ACHN (cell line): ENCODE measurements at places on chromosomes 3 and 15.

DNA sequence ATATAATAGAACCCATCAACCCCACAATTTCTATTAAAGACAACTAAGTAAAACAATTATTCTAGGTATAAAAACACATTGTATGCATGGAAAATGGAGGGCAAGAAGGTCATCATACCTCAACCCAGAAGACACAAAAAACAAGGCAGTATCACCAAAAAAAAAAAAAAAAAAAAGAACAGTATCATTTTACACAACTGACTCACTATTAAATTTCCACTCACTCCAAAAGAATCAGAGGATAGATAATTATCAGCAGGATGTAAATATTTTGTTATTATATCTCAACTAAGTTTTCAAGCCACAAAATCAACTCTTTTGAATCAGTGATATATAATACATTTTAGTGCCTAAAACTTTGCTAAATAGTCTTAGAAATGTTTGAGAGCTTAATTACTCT, 55.0 kb downstream of the CLASP2 start:
- DNase-seq: no peak

DNA sequence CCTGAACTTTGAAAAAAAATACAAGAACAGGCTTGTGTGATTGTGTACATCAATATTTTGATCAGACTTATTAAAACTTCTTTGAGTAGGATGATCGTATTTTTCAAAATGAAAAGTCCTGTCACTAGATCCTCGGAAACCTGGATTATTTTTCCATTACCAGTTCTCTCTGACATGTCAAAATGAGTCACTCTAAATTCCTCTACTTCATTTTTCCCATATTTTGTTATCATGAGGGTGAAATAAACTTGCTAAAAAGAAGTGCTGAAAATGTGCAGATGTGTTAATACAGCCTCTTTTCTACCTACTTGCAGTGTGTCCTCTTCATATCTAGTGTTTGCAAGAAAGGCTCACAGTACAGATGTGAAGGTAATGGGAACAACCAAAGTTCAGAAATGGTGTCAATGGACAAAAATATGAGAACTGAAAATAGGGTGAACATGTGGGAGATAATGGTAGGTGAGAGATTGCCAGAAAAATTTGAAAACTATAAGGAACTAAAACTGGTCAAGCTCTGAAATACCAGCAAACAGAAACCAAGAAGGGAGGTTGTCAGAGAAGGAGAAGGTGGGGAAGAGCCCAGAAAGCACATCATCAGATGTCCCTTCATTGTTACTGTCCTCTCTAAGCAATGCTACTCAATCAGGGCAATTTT, 108.2 kb downstream of the EOMES start:
- DNase-seq: no peak

- no peak for DNase-seq
These were observed 22.6 kb upstream of the RASGRP1 start for GRCh38 chr15:38587214-38587613.

GRCh38 chr15:100247228-100248225, 94.2 kb downstream of the ADAMTS17 start:
- no peak for DNase-seq

DNA sequence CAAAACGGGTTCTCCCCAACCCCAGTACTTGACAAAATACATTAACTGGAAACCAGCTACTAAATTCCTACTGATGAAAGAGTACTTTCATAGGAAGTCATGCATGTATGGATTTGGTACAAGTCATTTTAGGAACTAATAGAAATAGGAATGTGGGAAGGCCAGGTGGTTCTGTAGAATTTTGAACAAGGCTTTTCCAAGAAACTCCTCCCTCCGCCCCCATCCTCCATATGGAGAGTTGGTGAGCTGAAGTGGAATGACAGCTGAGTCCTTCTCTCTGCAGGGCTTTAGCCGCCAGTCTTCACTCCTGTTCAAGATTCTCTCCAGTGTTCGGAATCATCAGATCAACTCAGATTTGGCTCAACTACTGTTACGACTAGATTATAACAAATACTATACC, 33.2 kb downstream of the TUBGCP4 start:
- DNase-seq: no peak

GRCh38 chr3:142213298-142213697, 12.1 kb downstream of the GK5 start:
- no peak for DNase-seq

DNA sequence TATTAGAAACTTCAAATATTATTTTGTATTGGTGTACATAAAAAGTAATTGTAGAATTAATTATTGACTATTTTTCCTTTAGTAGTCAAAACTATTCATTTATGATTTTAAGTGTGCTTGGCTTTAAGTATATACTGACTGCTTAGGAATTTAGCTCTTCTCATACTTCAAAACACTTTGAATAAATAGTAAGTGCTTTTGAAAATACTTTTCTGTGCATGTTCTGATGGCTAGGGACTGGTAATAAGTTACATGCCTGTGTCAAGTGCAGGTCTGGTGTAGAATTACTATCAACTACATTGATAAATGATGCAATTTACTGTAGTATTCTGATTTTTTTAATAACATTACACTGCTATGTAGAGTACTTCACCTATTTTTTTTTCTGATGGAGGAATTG, 397.6 kb upstream of the SGO1 start:
- no peak for DNase-seq

GRCh38 chr15:27831384-27832236, 267.5 kb downstream of the OCA2 start:
- DNase-seq: no peak

- no peak for DNase-seq
These were observed 104.6 kb downstream of the ZIC1 start for GRCh38 chr3:147513785-147514184.

- no peak for DNase-seq
These were observed 1.8 kb upstream of the CEP97 start for GRCh38 chr3:101722394-101723173.

DNA sequence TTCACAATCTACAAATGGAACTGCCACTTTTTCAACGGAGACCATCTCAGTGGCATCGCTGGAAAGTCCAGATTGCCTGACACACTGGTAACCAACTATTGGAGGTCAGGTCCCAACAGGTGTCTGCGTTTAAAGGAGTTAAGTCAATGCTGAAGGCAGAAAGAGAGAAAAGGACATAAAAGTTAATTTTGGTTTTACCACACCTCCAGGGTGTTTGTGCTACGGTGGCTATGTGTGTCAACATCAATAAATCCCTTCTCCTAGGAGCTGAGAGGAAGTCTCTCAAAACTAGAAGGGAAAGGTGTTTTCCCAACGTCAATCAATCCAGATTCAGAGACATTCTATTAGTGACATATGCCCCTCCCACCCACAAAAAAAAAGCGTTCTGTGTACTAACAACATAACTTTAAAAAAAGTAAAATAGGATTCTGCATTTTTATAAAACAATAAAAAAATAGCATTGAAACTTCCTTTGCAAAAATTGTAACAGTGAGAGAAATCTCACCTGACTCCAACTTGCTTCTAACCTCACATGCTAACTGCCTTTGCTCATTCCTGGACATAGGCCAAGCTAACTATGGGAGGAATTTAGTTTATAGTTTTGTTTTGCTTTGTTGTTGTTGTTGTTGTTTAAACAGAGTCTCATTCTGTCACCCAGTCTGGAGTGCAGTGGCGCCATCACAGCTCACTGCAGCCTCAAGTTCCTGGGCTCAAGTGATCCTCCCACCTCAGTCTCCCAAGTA, 58.7 kb downstream of the GATM start:
- no peak for DNase-seq

GRCh38 chr3:72903004-72903403, 15.2 kb downstream of the GXYLT2 start:
- no peak for DNase-seq

- DNase-seq: no peak
These were observed 79.4 kb downstream of the CORO2B start for GRCh38 chr15:68658151-68658550.

DNA sequence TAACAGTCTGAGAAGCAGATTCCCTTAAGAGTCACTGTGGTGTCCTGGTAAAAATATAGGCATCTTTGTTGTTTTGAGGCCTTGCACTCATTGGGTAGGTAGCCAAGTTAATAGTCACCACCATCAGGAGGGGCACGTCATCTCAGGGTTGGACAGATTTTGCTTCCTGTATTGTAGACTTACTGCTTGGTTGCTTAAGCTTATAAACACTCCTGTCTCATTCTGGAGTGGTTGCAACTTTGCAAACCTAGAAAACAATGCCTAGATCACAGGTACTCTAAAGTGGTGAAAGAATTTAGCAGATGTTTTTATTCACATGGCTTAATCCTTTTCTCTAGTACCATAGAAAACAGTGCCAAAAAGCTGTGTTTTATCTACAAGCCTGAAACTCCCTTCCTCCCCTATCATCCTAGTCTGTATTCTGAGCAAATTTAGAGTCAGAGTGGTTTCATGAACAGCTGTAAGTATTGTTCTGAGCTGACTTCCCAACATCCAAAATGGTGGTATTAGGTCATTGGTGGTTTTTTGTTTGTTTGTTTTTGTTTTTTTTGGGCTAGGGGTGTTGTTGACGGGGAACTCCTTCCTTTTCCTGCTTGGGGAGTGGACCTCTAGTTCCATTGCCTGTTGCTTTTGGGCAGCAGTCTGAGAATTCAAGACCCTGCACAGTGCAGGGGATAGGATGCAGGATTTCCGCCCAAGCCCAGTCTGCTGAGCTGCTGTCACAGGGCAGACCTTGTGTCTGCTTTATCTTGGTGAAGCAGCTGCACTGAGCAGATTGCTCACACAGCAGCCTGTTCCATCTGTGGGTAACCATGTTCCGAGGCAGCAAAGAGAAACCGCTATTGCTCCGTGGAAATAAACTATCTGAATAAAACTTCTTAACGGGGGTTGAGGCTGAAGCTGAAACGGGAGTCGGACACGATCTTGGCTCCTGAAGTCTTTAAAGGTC, 202.0 kb downstream of the AKAP13 start:
- DNase-seq: peak; percentile 45

GRCh38 chr3:170117134-170117533, 64.4 kb downstream of the PHC3 start:
- peak; percentile 19 for DNase-seq

DNA sequence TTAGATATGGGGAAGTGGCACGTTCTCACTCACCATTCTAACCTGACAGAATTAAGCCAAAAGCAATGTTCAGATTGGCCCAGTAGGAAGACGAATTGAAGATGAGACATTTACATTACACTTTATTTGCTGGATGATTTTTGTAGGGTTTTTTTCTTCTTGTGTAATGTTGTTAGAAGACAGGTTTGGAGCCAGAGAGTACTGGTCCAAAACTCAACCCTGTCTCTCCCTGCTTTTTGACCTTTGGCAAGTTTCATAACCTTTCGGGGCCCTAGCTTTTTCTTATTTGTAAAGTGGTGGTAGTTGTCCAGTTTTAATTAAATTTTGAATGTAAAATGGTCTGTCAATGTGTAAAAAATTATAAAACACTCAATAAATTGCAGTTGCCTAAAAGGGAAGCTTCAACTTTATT, 29.5 kb downstream of the PDE8A start:
- DNase-seq: no peak

DNA sequence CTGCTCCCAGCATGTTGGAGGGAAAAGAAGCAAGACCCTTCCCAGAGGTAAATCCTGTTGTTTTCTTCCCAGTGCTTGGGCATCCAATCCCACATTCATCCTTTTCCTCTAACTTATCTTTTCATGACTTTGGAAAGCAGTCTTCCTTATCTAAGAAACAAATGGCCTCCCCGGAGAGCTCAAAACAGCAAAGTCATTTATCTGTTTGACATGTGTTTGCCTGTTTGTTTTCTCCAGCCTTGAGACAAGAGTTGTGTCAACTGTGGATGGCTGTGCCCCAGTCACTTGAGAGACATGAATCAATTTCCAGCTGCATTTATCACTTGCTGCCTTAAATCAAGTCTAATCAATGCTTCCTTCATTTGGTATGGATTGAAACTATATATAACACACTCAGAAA, 103.9 kb downstream of the SHQ1 start:
- no peak for DNase-seq

DNA sequence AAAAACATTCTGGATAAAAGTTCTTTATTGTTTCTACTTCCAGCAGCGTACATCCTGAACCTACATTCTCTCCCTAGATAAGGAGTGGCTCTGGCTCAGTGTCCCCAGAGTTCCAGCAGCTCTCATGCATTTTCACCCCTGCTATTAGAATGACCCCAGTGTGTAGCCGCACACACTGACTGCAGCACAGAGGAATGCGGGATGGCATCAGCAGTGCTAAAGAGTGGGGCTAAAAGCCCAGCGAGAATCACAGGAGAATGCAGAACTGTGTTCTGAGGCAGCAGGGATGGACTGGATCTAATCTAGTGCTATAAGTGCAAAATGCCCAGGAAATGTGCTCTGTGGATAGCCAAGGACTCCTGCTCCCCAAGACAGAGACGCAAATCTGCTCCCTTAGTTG, 66.4 kb upstream of the TJP1 start:
- DNase-seq: peak; percentile 72

GRCh38 chr3:23377928-23378672, 175.0 kb downstream of the UBE2E2 start:
- no peak for DNase-seq

DNA sequence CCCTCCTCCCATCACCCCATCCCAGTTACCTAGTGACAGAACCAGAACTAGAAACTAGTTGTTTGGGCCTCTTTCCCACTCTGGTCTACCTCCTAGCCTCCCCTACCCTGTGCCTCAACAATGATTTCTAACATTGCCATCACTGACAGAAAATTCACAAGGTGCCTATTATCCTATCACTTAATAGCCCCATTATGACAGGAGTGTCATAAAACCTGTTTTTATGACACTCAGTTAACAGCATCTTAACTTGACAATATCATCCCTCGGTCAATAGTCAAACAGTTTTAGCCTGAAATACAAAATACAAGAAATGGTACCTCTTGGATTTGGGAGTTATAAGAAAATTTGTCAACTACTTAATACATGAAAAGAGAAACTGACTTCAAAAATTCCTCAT, 46.5 kb downstream of the ULK4 start:
- no peak for DNase-seq
